ENCODE measurements at places on chromosomes 2 and 18.
A peak's percentile ranks its signal among the peaks of the same experiment; 100 is the strongest.

DNA sequence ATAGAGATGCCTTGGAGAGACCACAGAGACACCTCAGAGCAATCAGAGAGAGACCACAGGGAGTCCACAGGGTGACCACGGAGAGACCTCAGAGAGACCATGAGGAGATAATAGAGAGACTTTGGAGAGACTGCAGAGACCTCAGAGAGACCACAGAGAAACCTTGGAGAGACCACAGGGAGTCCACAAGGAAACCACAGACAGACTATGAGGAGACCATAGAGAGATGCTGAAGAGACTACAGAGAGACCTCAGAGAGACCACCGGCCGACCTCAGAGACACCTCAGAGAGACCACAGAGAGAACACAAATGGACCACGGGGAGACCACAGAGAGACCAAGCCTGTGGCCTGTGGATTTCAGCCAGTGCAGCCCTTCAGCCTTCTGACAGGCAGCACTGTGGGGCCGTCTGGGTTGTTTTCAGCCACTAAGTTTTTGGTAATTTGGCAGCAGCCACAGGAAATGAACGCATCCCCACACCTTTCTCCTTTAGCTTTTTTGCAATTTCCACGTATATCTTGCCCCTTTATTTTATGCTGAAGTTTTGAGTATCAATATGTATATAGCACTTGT is 11.4 kb upstream of the TMEM18 start:
- DNase-seq: no peak

- no peak for DNase-seq
Measured at GRCh38 chr2:29260142-29260772, 145.0 kb downstream of the CLIP4 start.

DNA sequence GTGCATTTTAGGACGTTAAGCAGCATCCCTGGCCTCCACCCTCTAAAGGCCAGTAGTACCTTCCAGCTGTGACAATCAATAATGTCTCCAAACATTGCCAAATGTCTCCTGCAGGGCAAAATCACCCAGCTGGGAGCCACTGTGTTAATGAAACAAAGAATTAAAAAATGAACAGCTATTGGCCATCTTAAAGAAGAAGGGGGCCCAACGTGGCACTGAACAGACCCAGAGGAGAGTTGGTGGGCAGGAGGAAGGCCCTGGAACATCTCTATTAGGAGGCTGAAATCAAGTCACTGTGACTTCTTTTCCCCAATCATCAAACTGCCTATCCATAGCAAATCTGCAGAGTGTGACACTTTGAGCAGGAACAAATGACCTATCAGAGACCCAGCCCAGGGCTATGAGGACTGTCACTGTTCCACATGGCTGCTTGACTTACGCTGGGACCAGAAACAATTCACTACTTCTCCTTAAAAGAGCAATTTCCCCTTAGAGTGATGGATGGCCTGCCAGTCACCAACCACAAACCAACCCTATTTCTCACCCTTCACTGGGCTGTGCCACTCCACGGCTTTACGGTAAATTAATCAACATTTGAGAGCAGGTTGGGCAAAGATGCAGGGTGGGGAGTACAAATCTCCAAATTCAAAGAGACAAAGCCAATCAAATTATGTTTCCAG is 35.2 kb upstream of the TEX51 start:
- no peak for DNase-seq

GRCh38 chr2:98634406-98635092 is 26.2 kb downstream of the UNC50 start:
- no peak for DNase-seq

- DNase-seq: no peak
Measured at GRCh38 chr2:44943031-44943692, 1.7 kb downstream of the SIX3 start.

GRCh38 chr2:96856776-96857666 is 795 bp downstream of the ANKRD39 start:
- DNase-seq: no peak

DNA sequence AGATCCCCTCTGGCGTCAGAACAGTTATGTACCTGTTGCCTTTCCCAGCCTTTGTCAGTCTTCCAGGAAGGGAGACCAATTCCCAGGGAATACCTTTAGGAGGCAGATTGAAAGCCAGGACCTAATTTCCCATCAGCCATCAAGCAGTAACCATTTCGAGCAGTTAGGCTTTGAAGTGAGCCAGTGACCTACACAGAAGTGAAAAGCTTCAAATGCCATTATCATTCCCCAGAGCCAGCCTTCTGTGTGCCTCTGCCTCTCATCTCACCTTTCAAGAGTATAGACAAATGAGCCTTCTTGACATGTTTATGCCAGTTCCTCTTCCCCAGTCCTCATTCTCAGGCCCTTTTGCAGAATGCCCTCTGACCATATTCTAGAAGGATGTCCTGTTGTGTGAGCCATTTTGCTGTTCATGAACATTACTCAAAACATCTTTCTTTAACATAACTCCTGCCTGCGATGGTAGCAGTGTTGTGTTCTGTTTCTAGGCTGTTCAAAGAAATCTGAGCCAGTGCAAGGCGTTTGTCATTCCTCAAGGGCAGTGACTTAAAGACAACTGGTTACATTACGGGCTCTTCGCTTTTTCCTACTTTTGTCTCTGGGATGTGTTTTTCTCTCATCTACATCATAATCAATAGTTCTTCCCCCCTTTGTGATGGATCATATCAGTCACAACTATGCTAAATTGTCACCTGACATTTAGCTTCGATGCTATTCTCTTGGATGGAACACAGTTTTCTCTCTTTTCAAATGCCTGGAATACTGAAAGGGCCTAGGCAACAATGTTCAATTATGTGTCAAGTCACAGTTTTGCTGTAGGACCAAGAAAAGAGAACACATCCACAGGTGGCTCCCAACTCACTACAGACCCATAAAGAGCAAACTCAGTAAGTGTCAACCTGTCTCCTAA is 138.6 kb downstream of the ALK start:
- no peak for DNase-seq

DNA sequence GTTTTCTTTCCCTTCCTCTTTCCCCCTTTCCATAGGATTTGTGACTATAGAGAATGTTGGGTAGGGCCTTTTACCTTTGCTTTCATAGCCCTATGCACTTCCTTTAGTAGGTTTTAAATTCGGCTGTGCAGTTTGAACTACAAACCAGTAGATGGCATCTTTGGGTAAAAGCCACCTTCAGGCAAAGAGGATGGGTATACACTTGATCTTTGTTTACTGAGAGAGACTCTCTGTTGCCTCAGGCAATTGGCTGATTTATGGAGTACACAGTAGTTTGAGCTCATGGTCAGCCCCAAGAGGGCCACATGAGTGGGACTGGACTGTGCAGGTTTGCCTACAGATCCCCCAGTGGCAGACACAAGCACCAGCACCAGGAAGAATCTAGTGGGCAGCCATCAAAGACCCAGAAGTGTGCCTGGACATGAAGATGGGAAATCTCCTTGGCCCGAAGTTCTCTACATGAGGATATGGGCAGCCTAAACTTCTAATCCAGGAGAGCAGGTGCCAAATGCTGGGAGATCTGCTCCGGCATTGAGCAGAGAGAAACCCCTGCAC is 1304.3 kb upstream of the DDX18 start:
- DNase-seq: no peak

- DNase-seq: no peak
Measured at GRCh38 chr2:233380995-233381637, 26.8 kb downstream of the DGKD start.

- DNase-seq: no peak
Measured at GRCh38 chr18:21496277-21496835, 104.1 kb downstream of the ESCO1 start.

DNA sequence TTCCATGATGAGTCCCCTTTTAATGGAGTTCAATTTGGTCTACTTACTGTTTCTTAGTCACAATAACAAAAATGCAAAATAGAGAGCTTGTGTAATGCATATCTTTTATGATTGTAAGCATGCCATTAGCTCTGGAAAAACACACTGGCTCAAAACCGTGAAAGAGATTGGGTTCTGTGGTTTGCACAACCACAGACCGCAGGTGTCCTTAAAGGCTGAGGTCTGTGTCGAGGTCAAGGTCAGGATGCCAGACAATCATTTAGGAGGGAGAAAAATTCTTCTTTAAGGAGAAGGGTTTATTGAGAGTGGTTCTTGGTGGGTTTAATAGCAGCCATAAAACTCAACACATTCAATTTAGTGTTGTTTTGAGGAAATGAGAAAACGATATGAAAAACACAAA is 487.2 kb downstream of the GALR1 start:
- no peak for DNase-seq

DNA sequence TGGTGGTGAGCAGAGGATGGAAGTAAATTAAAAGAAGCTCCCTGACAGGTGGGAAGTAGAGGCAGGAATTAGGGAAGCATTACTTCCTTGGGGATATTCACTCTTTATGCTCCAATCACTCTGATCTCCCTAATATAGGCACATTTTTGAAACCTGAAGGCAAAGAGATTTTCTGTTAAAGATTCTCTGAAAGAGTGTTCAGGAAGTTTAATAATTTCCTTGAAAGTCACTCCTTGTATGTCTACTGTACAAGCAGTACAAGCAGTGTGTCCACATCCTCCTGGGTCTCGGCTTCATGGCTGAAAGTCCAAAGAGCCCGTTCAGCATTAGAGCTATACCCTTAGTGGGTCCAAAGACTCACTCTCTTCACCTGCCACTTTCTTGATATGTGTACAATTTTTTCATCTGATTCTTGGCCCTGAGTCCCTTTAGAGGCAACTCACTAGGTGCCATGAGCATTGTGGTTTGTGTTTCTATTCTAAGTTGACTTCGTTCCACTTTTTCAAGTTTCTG is 60.2 kb downstream of the AAK1 start:
- DNase-seq: no peak

GRCh38 chr2:230124757-230125431 is 56.2 kb upstream of the SLC16A14 start:
- DNase-seq: no peak

DNA sequence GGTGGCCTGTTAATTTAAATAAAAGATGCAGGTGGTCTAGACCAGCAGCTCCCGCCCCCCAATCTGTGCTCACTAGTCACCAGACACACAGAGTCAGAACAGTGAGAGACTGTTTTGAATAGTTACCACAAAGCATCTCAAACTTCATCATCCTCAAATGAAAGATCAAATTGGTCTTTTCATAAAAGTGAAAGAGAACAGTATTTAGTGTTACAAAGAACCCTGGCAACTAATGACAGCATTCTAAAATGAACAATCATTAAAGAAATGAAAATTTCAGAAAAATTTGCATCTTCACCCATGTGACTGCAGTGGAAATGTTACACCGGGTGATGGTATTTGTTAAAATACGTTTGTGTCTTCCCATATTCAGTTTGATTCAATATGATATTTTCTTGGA is 65.5 kb upstream of the PMAIP1 start:
- DNase-seq: no peak

- no peak for DNase-seq
Measured at GRCh38 chr2:70528929-70529328, 24.7 kb downstream of the TGFA start.

DNA sequence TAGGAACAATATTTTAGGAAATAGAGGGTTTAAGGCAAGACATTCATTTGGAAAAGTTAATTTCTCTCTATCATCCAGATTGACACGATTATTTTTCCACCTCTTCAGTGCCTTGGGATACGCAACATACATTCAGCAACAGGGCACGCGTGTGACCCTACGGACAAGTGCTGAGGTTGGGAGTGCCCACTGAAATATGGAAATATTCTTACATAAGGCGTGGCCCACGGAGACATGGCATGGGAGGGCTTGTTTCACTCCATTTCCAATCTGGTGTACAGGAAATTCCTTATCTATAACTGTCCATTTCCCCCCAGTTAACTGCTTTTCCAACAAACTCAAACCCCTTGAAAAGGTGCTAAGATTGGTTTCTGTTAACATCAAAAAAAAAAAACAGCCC is 20.9 kb upstream of the KIDINS220 start:
- no peak for DNase-seq

- DNase-seq: peak; percentile 49
Measured at GRCh38 chr2:234544659-234545611, 48.1 kb upstream of the ARL4C start.

GRCh38 chr2:88161446-88162244 is 8.5 kb upstream of the THNSL2 start:
- DNase-seq: no peak

DNA sequence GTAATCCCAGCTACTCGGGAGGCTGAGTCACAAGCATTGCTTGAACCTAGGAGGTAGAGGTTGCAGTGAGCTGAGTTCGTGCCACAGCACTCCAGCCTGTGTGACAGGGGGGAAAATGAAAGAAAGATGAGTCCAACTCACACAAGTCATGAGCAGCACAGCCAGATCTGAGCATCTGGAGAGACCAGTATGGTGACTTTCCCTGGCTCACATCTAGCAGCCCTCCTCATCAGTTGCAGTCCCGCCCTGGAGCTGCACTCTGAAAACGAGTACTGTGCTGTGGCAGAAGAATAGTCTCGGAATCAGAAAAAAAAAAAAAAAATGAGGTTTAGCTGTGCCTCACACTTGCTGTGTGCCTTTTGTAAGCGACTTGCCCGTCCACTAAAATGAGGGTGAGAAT is 74.4 kb upstream of the TRIB2 start:
- DNase-seq: no peak

- DNase-seq: peak; percentile 68
Measured at GRCh38 chr2:119218478-119219064, 5.1 kb upstream of the STEAP3 start.

DNA sequence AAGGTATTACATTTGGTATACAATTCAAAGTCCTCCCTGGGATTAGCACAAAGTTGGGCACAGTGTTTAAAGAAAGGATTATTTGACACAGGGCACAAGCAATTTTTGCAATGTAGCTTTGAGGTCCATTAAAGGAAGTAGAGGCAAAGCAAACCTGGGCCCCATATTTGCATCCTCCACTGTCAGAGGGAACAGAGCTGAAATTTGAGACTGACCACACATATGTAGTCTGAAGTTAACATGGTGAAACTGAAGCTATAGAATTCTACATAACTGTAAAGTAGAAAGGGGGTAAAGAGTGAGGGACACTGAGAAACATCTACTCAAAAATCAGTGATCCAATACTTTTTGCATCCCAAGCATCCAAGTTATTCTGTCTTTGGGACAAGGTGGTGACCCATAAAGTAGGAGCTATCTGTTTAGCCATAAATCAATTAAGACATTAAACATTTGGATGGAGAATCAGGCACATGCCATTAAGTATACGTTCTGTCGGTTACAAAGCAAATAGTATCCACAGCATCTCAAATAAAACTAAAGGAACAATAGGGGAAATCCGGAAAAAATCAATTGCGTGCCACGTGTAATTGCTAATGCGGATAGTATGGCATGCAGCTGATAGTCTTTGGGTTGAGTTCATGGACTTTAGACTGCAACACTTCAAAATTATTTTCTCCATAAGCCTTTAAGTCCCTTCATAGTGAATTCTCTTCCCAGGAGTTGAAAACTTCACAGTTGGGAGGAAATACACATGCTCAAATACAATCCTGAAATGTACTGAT is 72.6 kb downstream of the PLEKHM3 start:
- no peak for DNase-seq
